Keratinocyte (primary cell): ENCODE measurements at places on chromosomes 16 and 17.

DNA sequence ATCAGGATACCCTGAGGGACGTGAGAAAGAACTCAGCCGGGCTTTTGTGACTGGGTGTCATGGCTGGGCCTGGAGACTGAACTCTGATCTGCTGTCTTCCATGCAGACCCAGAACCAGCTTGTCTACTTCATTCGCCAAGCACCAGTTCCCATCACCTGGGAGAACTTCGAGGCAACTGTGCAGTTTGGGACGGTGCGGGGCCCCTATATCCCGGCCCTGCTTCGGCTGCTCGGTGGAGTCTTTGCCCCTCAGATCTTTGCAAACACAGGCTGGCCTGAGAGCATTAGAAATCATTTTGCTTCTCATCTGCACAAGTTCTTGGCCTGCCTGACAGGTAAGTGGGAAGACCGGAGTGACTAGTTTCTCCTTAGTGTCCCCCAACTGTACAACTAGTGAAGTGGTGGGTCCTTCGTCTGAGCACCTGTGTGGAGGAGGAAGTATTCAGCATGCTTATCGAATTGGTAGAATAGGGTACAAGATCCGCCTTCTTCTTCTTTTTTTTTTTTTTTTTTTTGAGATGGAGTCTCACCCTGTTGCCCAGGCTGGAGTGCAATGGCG is 15.5 kb downstream of the DNAH2 start:
- no peak for DNase-seq

DNA sequence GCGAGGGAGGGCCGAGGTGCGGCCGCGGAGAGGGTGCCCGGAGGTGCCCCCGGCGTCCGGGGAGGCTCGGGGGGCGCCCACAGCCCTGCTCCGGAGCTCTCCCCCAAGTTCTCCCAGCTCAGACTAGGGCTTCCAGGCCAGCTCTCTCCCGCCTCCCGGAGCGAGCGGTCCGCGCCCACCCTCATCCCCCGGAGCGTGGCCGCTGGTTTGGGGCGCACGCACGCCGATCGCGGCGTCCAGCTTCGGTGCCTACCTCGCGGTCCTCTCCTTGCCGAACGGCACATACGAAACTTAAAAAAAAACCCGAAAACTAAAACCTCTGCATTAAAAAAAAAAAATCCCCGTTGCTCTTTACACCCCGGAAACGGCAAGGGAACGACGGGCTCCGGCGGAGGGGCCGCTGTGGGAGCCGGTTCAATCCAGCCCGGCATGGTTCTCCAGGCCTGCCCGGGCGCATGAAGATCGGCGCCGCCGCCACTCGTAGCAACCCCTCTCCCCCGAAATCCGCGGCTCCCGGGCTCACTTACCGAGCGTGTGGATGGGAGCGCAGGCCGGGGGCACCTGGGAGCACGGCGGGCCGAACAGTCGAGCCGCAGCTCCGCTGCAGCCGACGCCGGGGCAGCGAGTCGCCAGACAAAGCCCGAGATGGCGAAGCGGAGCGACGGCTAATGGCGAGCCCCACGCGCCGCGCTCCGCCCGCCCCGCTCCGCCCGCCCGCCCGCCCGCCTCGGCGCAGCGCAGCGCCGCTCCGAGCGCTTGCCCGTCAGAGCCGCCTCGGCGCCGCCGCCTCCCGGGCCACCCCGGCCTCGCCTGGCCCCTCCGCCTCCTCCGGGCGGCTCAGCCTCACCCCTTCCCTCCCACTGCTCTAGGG is 973 bp upstream of the UBTF start:
- no peak for DNase-seq

GRCh38 chr17:67829331-67829730 is 4.0 kb downstream of the BPTF start:
- DNase-seq = no peak

- DNase-seq = no peak
Observed at GRCh38 chr17:49901460-49902331, 53.8 kb upstream of the TAC4 start.

DNA sequence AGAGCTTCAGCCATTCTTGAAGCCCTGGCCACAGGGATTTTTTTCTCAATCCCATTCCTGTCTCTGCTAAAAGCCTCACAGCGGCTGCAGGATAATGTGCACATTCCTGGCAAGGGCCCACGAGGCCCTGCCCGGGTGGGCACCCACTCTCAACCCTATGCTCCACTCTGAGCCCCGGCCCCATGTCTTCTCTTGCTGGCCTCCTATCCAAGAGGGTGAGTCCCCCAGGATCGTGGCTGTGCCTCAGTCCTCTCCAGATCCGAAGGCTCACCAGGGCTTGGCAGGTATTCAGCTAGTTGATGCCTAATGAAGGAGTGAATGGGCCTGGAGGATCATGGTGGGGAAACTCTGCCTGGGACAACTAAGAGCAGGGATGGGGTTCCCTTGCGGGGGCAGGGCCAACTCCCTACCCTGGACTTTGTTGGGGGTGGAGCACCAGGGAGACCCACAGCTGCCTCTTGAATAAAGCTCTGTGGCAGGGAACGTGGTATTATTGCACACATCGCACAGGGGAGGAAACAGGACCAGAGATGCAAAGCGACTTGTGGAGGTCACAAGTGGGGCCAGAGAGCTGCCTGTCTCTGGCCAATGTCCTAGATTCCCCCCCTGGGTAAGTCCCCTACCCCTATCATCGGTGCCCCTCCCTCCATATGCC is 5.4 kb downstream of the ARHGAP27 start:
- no peak for DNase-seq

GRCh38 chr17:79591014-79591590 is 19.7 kb downstream of the RBFOX3 start:
- no peak for DNase-seq

- no peak for DNase-seq
Observed at GRCh38 chr16:24018485-24018884, 182.7 kb downstream of the PRKCB start.

GRCh38 chr16:24552705-24553246 is 13.4 kb downstream of the RBBP6 start:
- DNase-seq = no peak

GRCh38 chr16:52591934-52592592 is 45.1 kb upstream of the TOX3 start:
- DNase-seq = no peak

DNA sequence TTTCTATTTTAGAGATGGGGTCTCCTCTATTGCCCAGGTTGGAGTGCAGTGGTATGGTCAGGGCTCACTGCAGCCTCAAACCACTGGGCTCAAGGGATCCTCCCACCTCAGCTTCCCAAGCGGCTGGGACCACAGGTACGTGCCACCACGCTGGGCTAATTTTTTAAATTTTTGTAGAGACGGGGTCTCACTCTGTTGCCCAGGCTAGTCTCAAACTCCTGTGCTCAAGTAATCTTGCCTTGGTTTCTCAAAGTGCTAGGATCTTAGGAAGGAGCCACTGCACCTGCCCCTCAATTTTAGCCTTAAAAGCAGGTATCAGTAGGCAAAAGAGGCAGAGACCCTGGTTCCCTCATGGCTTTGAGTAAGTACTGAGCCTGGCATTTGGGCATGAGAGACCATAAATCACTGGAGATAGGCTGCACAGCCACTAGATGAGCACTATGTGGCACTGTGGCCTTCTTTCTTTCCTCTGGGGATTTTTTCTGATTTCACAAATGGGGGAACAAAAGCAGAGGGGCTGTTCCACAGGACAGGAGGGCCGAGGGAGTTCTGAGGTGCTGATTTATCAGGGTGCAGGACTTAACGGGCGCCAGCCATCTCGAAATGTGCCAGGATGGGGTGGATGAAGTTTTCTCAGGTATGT is 82.2 kb downstream of the PLXDC1 start:
- DNase-seq = no peak
